ENCODE measurements at places on chromosomes 5 and 9.
A peak's percentile ranks its signal among the peaks of the same experiment; 100 is the strongest.

DNA sequence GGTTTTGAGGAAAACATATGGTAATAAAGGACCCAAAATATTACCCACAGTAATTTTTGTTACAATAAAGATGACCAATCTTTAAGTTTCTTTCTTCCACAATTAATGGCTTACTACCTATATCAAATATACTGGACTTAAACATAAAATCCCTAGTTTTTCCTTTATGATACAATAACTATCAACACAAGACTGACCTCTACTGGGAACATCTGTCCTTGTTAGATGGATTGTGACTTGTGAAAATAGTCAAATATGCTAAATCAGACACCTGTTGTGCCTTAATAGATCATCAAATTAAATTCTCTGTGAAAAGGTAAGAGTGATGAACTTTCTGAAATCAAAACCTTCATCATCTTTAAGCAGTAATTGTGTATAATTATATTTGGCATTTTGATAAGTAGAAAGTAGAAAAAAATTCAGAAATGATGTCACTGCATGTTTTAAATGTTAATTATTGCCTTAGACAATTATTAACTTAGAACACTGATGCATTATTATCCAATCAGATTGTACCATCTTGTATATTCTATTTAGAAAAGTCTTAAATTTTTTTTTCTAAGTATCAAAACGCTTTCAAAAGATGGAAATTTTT lies 113.6 kb downstream of the DEPDC1B start:
- no peak for DNase-seq

GRCh38 chr5:82594097-82594496 lies 315.9 kb upstream of the RPS23 start:
- DNase-seq = no peak

DNA sequence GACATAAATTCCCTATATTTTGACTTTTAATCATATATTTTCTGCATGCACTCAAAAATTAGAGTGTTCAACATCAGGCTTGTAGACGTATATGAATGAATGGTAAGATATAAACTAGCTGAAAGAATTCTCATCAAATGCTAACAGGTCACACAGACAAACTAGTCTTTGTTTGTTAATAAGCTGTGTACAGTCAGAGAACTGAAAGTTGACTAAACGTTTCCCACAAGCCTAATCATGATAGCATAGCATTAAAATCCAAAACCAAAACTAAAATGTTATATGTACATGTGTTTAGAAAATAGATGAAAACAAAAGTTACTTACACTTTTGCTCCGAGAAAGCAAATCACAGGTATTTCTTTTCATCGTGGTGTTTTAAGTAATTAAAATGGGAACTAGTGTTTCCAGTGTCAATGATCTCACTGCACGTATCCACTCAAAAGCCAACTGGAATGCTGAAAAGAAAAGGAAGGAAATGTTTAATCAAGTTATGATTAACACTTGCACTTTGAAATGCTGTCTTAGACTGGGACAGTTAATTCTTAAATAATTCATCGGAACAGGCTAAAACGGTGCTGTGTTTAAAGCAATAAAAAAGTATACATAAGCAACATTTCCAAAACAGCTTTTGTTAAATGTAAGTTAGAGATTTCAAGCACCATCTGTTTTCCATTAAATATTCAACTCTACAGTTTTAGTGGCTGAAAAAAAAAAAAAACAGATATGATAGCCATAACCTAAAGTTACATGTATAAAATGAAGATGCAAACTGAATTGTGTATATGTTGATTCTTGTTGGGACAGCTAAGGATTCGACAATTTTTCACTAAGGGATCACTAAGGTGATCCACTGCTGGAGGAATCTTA lies 291.9 kb upstream of the PDE4D start:
- no peak for DNase-seq

DNA sequence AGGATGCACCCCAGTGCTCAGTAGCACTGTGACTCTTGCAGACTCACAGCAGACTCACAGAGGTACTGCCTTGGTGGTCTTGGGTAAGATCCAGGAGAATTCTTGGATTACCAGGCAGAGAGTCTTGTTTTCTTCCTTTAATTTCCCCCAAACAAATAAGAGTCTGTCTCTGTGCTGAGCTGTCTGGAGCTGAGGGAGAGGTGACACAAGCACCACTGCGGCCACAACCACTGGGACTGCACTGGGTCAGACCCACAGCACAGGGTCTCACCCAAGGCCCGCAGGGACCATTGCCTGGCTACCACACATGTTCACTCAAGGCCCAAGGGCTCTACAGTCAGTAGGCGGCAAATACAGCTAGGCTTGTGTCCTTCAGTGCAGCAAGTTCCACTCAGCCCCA lies 11.4 kb upstream of the YTHDC2 start:
- no peak for DNase-seq

DNA sequence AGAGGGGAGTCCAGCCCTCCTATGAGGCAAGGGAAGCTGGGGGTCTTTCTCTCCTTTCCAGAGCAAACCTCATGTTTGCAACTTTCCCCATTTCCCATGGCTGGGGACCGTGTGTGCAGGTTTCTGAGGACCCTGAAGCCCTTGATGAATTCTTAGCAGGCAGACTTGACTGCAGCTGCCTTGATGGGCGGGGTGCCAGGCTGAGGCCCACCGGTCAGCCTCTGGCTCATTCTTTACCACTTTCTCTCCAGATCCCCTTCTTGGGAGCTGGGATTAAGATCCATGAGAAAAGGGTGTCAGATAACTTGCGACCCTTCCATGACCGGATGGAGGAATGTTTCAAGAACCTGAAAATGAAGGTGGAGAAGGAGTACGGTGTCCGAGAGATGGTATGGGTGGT lies 30.0 kb upstream of the FOXI1 start:
- no peak for DNase-seq

- peak; percentile 70 for DNase-seq
Observed at GRCh38 chr5:81631124-81631523, 119.8 kb downstream of the SSBP2 start.

- no peak for DNase-seq
Observed at GRCh38 chr9:96084331-96084734, 208.8 kb downstream of the ERCC6L2 start.

Measured in activated CD8-positive, alpha-beta T cell treated with anti-CD3 and anti-CD28 coated beads for 36 hours (primary cell).